NCI-H1048 (cell line): ENCODE measurements at places on chromosomes 1 and 21.

- DNase-seq, result no peak
Observed at GRCh38 chr21:36747041-36747814, 48.3 kb downstream of the SIM2 start.

GRCh38 chr1:155454096-155454495 is 108.5 kb downstream of the ASH1L start:
- no peak for DNase-seq

DNA sequence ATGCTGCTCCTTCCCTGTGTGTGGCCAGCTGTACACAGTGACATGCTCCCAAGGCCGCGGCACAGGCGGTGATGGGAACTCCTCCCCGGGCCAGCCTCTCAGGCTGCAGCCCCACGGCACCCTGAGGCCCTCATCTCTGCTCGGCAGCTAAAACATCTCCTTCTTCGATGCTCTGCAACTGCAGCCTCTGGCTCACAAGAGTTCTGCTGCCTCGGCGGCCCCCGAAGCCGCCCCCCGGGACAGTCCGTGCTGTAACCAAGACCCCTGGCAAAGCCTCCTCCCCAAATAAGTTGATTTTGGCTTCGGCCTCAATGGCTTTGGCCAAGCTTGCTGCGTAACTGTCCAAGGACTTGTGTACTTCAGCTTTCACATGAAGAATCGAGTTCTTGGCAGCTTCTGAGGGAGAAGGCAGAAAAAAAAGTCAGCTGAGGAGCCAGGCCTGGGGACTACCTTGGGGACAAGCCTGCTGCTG is 51.3 kb downstream of the GPR161 start:
- DNase-seq, result no peak

DNA sequence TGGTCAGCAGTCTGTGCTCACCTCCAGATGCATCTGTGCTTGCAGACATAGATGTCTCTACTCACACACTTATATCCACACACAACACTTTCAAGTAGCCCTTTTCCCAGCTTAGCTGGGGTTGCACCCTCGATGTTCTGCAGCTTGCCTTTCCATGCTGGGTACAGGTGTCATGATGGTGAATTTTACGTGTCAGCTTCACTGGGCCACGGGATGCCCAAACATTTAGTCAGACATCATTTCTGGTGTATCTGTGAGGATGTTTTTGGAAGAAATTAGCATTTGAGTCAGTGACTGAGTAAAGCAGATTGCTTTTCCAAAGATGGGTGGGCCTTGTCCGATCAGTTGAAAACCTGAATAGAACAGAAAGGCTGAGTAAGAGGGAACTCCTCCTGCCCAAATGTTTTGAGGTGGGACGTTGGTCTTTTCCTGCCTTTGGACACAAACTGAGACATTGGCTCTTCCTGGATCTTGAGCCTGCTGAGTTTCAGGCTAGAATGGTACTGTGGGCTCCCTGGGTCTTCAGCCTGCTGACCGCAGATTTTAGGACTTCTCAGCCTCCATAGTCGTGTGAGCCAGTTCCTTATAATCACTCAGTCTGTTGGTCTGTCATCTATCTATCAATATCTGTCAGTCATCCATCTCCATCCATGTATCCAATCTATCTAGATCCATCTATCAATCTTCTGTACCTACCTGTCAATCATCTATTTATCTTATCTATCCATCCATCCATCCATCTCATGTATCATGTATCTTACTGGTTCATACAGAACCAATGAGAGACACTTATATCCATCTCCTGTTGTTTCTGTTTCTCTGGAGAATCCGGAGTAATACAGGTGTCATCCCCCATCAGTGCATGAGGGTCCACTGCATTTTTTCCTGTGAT is 12.7 kb upstream of the OBSCN start:
- DNase-seq, result no peak

DNA sequence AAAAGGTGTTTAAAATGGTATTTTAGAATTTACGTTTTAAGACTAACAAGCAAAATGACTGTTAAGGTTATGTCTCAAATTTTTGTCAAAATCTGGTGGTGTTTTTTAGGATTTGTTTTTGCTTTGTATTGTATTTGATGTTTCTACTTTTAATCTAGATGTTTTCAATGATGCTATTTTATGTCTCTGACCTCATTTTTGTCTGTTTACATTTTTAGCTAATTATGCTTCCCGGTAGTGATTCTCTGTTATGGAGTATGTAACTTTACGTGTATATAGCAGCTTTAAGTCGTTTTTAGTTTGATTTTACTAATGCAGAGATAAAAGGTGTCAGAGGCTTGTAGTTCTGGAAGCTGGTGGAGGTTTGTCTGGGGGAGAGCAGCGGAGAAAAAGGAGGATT is 71.8 kb downstream of the PRDM2 start:
- no peak for DNase-seq

DNA sequence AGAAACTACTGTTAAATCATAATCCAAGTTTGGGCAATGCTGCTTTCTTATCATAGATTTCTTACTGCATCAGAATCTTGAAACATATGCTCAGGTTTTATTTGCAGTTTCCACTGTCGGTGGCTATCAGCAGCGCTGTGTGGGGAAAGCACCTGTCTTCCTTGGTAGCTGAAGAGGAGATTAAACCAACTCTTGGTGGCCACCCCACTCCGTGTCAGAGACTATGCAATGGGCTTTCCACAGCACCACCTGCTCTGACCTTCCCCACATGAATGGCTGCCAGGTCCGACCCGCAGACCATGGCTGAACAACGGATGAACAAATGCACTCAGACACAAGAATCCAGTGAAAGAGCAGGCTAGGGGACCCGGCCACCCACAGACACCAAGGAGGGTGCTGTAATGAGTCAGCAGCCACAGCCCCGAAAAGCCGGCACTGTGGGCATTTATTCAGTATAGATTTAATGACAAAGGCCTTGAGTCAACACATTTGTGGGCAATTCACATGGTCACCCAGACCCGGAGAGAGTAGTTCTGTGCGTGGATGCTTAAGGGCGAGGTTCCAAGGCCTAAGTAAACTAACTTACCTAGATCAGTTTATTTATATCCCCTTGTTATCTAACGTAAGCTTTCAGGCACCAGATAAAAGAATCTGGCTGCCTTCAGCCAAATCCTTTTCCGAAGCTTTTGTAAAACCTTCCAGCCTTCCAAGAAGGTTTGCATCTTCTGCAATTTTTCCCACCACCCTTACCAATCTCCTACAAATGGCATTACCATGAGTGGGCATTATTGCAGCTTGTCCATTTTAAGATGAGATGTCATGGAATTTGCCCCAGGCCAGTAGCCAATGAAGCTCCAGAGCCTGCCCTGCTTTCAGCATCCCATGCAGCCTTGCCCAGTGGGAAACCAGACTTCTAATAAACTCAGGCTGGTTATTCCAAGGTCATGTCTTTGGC is 82.7 kb downstream of the HLCS start:
- DNase-seq, result no peak

- DNase-seq, result no peak
Observed at GRCh38 chr1:76082062-76082461, 7.5 kb downstream of the ST6GALNAC3 start.

GRCh38 chr1:86435327-86435726 is 11.4 kb downstream of the CLCA2 start:
- DNase-seq, result no peak

GRCh38 chr1:206521694-206522402 is 14.5 kb downstream of the RASSF5 start:
- DNase-seq, result no peak

DNA sequence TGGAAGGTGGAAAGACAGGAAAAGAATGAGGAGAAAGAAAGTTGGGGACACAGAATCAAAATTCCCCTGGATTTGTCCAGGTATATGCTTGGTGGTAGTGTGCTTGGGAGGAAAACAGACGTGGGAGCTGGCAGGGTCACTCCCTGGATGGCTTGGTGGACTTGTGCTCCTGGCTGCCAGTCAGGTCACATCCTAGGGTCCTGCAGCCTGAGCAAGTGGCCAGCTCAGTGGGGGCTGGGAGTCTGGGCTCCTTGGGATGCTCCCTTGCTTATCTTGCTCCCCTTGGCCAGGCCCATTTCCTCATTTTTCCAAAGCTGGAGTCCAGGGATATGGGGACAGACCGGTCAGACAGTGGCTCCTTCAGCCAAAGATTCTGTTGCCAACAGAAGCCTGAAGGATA is 144.0 kb downstream of the CNIH3 start:
- DNase-seq, result no peak

GRCh38 chr1:154496383-154496782 is 5.6 kb upstream of the TDRD10 start:
- DNase-seq, result no peak

DNA sequence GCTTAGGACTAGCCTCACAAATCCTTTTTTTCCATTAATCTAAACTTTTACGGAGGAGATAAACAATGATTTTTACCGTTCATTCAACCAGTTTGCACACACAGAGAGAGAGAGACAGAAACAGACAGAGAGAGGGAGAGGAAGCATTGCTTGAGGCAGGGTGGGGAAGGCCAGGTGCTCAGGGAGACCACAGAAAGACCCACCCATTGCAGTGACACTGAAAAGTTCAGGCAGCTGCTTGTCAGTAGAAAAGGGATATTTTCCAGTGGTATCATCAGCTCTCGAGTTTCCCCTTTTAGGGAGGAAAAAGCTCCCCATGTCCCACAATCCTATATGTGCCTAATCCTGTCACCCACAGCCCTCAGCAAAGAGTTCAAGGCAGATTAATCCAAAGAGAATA is 27.2 kb downstream of the TCP10L start:
- DNase-seq, result no peak

DNA sequence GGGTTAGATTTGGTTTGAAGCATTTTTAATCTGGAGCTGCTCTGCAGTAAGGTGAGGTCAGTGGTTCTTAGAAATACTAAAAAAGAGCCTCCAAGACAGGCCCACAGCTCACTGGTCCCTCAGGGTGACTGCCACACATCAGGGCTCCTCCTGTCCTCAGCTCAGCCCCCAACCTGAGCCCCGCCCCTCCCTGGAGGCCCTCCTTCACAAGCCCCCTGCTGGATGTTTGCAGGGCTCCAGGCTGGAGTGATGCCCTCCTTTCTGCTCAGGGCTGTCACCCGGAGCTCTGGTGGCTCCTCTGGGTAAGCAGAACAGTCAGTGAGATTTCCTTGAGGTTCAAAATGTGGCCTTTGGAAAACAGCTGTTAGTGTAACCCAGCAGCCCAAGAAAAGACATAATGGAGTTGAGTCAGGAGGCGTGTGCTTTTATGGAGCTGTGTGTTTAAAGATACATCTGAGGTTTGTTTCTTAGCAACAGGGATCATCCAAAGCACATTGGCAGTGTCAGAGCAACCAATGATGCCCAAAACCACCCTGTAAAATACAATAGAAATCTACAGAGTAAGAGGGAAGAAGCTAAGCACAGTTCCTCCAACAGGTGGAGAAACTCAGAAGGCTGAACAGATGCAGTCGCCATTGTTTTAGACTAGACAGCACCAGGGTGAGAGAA is 21.4 kb downstream of the STUM start:
- no peak for DNase-seq

- DNase-seq, result no peak
Observed at GRCh38 chr1:9960706-9961562, 17.7 kb downstream of the NMNAT1 start.

- no peak for DNase-seq
Observed at GRCh38 chr1:17472814-17473213, 33.3 kb upstream of the RCC2 start.

GRCh38 chr1:53642215-53642555 is 96.8 kb downstream of the GLIS1 start:
- DNase-seq, result no peak

DNA sequence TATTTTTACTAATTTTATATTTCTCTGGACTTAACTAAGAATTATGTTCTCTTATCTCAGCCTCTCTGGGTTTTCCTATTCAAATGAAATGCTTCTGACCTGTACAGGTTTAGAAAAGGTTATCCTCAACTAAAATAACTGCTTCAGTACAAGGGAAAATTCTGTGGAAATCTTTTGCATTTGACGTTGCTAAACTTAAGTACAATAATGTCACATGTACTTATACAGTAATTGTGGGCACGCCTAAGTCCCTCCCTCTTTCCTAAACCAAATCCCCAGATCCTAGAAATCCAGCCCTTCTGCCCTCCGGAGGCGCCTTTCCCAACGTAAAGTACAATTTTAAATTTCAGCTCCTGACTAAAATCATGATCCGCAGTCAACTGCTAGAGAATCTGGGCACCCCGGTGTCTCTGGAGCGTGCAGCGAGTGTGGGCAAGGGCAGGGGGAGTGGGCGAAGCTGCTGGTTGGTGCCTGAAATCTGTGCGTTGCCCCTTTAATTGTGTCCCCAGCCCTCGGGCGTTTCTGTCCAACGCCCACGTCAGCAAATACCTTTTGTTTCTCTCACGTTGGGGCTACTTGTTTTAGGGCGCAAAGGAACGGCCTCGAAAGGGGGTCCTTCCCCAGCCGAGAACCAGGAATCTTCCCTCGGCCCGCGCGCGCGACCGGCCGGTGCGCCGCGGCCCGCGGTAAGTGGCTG is at the start of gene ZBTB8A:
ZBTB8A (plus strand) TSS at position 541 of the 697 bp plus-strand sequence. CDS start 53,505 bp downstream, outside the sequence.
- peak; percentile 11 for DNase-seq

DNA sequence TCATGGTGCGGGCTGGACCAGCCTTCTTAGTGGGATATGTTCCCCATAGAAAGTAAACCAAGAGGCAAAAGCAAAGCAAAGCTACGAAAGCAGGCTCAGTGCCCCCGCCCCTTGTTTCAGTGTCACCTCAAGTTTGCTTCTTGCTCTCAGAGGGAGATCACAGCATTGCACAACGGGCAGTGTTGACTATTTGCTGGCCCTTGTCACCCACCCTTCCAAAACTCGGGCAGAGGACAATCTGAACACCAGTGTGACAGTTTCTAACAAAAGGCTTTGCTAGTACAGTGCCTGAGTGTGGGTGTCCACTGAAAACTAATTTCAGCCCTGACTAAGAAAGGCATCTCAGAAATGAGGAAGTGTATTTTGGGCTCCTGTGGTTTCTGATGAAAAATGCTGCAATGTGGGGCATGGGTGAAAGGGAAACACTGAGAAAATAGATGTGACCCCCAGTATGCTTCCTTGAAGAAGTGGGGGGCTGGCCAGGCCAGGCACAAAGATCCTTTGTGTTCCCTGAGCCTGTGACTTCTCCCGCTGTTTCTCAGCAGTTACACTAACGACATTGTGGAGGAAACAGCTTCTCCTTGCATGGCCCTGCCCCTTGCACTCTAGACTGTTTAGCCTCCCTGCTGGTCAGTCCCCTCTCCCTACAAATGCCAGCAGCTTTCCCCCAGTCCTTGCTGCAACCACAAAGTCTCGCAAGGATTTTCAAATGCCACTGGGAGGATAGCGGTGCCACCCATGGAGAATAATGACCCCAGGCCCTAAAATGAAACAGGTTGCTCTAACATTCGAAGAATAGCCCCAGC is 33.3 kb upstream of the KCNE1 start:
- DNase-seq, result no peak

DNA sequence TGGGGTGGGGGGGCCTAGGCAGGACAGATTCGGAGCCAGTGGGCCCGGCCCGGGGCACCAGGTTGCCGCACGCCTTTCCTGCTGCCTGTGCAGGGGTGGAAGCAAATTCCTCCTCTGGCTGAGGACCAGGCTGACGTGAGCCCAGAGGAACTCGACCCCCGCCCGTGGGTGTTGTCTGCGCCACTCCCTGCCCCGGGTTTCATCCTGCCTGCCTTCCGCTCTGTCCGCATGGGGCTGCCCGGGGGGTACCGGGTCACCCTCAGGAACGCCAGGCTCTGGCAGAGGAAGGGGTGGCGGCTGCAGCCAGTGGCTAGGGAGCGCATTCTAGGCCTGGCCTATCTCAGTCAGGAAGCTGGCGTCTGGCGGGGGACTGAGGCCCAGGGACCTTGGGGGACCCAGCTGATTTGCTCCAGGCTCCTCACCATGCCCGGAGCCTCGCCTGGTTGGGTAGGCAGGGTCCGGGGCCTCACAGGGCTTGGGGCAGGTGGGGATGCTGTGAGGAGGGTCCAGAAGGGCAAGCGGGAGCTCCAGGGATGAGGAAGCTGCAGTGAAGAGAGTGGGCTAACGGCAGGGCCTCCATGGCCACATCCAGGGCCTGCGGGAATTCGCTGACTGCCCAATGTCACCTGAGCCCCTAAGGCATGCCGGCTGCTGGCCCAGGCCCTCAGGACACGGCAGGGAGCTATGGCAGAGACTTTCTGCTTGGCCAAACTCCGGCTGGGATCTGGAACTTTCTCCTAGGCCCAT is 2.4 kb upstream of the IBA57 start:
- DNase-seq, result no peak
